ENCODE measurements at places on chromosomes 2 and 18.
A peak's percentile ranks its signal among the peaks of the same experiment; 100 is the strongest.

- no peak for DNase-seq
These were observed 108.2 kb upstream of the SMAD2 start for GRCh38 chr18:48038636-48039035.

- peak; percentile 46 for DNase-seq
These were observed 6.4 kb upstream of the PSD4 start for GRCh38 chr2:113167115-113167932.

- no peak for DNase-seq
These were observed 163.1 kb downstream of the LNPK start for GRCh38 chr2:175838979-175839378.

DNA sequence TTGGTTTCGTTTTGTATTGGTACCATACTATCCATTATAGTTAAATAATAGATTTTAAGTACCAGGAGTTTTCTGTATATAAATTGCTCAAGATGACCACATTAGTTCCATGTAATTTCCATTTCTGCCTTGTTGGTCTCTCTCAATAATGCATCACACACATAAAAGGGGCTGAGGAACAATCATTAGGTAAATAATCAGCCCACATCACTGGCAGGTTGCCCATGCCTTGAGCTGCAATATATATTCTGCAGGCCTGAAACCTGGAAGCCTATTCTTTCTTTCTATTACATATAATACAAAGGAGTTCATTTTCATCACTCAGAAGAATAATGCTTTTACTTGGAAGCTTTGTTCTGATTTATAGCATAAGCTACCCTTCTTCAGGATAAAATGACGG is 616.1 kb upstream of the PKDCC start:
- DNase-seq, result peak; percentile 90

DNA sequence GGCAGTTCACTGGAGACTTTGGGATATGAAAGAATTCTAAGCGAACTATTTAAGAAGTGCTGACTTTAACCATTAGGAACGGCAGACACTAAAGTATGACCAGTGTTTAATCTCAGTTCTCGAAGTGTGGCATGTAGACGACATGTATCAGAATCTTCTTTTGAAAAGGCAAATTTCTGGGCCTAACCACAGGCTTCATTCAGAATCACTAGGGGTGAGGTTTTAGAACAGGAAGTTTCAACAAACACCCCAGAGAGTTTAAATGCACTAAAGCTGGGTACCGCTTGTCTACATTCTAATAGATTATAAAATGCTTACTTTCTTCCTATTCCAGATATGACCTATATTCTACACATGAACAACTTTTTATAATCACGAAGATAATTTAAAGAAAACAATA is 180.3 kb downstream of the ANKRD44 start:
- no peak for DNase-seq

- no peak for DNase-seq
These were observed 7.6 kb upstream of the AGFG1 start for GRCh38 chr2:227464361-227464760.

DNA sequence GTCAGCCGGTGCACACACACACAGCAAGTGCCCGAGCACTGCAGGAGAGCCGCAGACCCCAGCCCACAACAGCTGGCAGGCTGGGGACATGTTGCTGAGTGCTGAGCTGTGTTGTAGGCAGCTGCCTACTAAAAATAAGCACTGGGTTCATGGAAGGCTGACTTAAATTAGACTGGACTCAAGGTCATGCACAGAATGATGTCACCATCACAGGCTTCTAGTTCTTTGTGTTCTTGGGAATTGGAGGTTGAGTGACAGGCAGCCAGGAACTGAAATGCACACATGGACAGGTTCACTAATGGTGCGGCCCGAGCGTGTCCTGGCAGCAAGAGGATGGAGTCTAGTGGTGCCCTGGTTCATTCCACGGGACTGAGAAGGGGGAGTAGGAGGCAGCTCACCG is 71.3 kb downstream of the VWA3B start:
- no peak for DNase-seq

- no peak for DNase-seq
These were observed 12.8 kb downstream of the ARHGAP25 start for GRCh38 chr2:68747413-68747812.

DNA sequence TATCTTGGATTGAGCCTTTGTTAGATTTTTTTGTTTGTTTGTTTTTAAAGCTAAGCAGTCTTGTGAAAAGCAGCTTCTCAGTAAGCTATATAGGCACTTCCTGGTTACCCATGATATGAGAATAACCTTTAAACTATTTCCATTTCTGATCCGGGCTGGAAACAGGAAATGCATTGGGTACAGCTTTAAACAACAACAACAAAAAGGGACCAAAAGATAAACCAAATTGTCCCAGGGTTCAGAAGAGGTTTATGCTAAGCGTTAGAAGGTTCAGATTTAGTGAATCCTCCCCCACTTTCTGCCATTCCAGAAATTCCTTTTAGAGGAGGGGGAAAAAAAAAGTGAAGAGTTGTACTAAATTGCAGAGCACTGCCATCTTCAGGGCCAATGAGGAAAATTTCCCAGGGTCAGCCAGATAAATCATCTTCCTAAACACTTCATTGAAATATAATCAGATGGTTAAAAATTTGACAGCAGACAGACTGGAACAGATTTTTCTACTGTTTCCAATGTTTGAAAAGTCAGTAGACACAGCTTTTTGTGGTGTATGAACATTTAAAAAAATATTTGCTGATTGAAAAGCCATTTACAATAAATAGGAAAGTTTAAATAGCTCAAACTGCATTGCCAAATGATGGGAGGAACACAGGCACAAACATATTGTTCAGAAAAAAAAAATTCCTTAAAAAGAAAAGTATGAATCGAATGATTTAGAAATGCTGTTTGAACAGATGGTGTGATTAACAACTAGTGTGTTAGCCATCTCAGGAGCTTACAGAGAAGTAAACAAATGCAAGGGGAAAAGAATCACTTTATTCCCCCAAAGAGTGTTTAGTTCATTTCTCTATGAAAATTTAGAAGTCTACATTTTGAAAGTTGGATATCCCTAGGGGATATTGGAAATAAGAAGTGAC is 189.9 kb upstream of the TANK start:
- DNase-seq, result peak; percentile 18

GRCh38 chr2:221103930-221104329 is 468.2 kb downstream of the EPHA4 start:
- DNase-seq, result peak; percentile 8

- no peak for DNase-seq
These were observed 91.5 kb upstream of the NRP2 start for GRCh38 chr2:205590759-205591158.

- DNase-seq, result no peak
These were observed 54.2 kb upstream of the FMNL2 start for GRCh38 chr2:152280780-152281179.

DNA sequence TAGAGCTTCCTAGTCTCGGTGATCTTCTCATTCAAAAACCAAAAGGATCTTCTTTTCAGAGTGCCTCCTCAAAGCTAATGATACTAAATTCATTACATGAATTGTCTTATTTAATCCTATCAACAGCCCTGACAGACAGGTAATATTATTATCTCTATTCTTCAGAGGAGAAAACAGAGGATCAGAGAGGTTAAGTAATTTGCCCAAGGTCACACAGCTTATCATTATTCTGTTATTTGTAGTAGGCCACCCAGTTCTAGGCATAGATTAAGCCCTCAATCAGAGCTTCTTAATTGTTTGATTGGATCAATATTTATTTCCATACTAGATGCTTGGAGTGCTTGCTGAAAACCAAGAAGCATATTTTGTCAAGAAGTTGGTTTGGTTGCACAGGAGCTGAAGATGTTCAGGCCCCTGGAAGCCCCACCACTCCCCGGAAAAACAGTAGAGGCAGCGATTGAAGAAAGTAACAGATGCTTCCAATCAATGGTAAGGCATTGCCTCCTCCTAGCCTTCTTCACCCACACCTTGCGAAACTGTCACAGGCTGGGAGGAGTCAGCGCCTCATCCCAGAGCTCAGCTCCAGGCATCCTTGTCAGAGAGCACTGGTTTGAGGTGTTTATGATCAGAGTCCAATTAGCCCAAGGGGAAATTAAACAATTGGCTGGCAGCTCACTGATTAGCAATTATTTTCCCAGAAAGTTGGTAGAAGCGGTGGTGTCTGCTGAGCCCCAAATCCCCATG is 487.2 kb downstream of the BCL11A start:
- DNase-seq, result no peak

DNA sequence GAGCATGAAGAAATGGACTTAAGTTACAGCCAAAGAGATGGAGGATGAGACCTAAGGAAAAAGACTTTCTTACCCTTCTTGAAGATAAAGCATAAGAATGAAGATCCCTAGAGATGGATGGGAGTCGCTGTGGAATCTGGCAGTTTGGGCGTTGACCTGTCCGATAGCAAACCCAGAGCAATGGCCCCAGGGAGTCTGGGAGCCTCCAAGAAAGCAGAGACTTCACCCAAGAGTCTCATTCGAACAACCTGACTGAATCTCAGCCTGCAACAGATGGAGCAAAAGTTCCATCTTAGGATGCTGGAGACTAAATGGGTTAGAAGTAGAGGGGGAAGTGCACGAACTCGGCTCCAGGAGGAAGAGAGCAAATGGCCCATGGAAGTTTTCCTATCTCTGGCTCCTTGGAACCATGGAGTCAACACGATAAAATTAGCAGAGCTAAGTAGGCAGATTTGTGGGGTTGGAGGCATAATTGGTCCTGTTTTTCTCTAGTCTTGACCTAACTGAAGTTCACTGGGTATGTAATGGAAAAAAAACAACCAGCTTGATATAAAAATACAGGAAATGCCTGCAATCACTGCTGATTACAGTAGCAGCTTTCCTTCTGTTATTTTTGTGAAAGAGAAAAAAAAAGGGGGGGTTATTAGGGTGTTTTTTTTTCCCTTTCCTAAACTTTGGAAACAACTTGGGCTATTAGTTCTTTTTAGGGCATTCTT is 178.4 kb upstream of the EPAS1 start:
- no peak for DNase-seq

GRCh38 chr2:23760736-23761135 is 166.2 kb downstream of the ATAD2B start:
- peak; percentile 8 for DNase-seq

GRCh38 chr2:2464643-2465042 is 133.6 kb upstream of the MYT1L start:
- peak; percentile 99 for DNase-seq

GRCh38 chr18:74440808-74441427 is 16.2 kb downstream of the DIPK1C start:
- no peak for DNase-seq

DNA sequence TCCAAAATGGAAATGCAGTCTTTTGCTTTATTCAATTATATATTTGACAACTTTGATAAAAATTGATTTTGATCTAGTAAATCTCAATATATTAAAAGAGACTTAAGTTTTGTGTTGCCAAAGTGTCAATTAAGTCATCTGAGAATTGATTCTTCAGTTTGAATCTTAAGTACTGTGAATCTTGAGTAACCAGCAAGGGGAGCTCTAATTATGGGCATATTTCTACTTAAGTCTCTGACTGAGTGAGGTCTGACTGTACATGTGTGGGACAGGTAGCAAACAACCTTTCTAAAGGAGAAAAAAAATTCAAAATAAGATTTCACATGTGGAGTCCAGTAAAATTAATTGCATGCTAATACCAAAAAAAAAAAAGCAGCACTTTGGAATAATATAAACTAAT is 503.7 kb upstream of the SLC8A1 start:
- peak; percentile 5 for DNase-seq

GRCh38 chr18:74895686-74896085 is 298.0 kb downstream of the ZNF407 start:
- no peak for DNase-seq

DNA sequence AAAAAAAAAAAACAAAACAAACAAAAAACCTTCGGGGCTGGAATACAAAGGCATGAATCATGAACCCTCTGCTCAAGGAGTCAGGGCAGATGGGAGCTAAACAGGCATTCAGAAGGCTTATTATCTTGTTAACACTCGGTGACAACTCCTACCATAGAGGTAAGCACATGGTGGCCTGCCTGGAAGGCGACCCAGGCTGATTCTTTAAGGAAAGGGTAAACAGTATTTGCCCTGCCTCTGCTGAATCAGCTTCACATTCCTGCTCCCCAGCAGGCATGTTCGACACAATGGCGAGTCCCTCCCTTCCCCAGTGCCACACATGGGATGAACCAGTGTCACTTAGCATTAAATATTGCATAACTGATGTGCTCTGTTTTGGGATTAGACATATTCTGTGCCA is 191.9 kb downstream of the ARL4C start:
- DNase-seq, result no peak

DNA sequence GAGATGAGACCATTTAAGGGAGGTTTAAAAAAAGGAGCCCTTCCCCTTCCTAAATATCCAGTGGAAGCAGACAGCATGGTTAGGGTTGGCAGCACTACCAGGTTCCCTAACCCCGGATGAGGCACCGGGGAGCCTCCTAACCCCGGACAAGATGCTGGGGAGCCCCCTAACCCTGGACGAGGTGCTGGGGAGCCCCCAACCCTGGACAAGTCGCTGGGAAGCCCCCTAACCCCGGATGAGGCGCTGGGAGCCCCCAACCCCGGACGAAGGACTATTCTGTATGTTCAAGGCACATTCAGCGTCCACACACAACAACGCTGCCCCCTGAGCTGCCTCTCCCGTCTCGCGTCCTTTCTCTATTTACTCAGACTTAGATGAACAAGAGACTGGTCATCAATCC is 51.9 kb downstream of the ANKMY1 start:
- no peak for DNase-seq

GRCh38 chr2:47015206-47015605 is 99.6 kb upstream of the MCFD2 start:
- no peak for DNase-seq

DNA sequence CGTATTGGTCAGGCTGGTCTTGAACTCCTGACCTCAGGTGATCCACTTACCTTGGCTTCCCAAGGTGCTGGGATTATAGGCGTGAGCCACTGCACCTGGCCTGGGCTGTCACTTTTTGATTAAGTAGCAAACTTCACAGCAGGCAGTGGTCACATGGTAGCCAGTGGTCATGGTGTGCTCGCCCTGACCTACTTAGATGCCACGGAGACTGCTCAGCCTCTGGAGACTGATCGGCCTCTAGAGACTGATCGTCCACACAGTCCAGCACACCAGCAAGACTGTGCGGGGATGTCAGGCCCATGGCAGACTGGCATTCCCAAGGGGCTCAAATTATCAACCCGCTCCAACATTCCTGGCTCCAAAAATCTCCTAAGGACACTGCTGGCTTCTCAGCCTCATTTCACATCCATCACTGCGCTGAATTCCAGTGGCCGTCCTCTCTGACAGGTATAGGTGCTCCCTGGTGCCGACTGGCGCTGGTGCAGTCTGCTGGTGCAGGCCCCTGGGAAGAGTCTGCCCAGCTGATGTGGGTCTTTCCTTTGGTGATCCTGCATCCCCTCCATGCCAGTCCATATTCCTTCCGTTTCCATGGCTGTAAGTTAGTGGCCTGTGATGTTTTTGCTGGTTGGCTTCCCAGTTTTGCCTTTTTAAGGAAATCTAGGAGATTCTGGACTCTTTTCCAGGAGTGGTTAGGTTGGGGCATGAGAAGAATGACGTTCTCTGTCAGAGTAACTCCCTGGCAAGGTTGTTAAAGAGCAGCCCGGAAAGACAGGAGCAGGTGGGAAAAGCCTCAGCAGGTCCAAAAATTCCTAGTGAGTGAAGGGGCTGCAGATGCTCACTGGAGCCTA is 374.5 kb upstream of the HS6ST1 start:
- DNase-seq, result peak; percentile 35
